ENCODE measurements at places on chromosomes 7 and 10.

DNA sequence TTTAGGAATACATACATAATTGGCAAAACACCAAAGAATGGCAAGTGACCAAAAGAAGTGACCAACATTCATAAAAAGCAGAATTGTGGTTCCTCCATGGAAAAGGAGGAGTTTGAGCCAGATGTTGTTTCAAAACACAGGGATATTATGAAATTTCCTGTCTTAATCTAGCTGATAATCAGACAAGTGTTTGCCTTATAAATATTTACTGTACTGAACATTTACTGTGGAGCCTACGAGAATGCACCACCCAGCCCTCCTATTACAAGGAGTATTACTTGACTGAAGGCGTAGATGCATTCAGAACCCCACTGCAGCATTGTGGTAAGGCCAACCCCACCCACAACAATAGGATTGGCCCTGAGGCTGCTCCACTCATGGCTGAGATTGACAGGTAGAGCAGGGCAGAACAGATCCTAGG is 118.9 kb downstream of the AKR1D1 start:
- no peak for ATAC-seq

- ATAC-seq: no peak
Observed at GRCh38 chr10:32962521-32962920, 4.5 kb upstream of the ITGB1 start.

GRCh38 chr7:13057462-13058200 is 370.2 kb downstream of the ARL4A start:
- no peak for ATAC-seq

- no peak for ATAC-seq
Observed at GRCh38 chr10:112363696-112364688, 9.9 kb upstream of the ACSL5 start.

DNA sequence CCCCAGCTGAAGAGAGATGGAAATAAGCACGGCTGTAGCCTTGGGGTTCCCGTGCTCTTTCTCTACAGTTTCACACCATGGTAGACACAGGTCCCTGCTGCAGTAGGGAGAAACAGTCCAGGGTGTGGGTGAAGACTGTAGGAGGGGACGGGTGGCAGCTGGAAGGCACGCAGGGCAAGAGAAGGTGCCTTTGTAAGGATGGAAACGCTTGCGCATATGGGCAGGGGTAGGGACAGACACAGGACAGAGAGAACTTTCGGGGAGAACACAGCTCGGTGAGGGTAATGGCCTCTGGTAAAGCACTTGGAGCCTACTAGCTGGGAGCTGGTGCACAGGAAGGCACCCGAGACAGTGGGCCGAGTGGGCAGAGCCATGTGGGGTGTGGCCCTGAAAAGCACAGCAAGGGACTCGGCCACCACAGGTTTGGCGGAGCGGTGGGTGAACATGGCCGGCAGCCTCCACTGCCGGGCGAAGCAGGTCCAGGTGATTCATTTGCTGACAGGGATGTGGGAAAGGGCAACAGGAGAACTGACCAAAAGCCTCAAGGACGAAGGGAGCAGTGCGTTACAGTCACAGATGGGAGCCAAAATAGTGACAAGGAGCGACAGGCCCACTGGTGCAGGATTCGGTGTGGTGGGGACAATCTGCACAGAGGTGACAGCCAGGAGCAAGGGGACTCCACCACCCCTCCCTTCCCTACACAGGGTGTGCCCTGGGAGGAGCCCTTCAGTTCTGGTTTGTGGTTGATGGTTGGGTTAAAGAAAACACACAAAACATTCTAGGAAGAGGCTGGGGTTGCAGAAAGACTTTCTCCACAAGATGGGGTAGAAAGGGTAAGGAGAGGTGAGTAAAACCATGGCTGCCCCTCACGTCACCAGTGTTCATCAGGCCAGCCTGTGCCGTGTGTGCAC is 97.1 kb downstream of the VOPP1 start:
- ATAC-seq: peak; percentile 27

DNA sequence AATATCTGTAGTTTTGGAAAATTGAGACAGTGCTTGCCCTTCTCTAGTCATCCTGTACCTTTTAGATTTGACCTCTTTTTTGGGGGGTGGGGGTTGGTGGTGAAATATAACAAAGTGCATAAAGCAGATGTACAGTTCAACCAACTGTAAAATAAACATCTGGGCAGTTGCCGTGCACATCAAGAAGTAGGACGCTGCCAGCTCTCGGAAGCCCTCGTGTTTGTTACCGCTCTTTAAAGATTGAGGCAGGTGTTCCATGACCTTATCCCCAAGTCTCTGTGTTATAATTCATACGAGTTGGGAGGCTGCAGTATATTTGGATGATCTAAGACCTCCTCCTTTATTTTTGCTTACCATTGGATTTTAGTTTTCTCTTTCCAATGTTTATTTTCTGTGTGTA is 55.1 kb downstream of the SDK1 start:
- ATAC-seq: no peak

- ATAC-seq: no peak
Observed at GRCh38 chr10:67114945-67115344, 189.1 kb downstream of the LRRTM3 start.

- ATAC-seq: peak; percentile 75
Observed at GRCh38 chr7:50226669-50227068, 77.8 kb upstream of the IKZF1 start.

DNA sequence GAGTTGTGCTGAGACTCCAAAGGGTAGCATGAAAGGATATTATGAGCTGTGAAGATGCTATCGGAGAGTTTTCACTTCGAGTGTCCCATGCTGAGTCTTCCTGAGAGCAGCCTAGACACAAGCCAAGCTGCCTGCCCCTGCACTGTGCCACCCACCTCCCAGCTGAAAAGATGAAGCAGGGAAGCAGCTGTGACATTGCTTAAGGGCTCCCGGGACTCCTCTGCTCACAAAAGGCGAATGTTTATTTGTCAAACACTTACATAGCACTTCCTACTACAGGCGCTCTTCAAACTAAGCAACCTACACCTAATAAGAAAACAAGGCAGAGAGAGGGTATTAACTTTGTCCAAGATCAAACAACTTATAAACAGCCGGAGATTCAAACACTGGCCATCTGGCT is 95.6 kb downstream of the OSBPL3 start:
- no peak for ATAC-seq

DNA sequence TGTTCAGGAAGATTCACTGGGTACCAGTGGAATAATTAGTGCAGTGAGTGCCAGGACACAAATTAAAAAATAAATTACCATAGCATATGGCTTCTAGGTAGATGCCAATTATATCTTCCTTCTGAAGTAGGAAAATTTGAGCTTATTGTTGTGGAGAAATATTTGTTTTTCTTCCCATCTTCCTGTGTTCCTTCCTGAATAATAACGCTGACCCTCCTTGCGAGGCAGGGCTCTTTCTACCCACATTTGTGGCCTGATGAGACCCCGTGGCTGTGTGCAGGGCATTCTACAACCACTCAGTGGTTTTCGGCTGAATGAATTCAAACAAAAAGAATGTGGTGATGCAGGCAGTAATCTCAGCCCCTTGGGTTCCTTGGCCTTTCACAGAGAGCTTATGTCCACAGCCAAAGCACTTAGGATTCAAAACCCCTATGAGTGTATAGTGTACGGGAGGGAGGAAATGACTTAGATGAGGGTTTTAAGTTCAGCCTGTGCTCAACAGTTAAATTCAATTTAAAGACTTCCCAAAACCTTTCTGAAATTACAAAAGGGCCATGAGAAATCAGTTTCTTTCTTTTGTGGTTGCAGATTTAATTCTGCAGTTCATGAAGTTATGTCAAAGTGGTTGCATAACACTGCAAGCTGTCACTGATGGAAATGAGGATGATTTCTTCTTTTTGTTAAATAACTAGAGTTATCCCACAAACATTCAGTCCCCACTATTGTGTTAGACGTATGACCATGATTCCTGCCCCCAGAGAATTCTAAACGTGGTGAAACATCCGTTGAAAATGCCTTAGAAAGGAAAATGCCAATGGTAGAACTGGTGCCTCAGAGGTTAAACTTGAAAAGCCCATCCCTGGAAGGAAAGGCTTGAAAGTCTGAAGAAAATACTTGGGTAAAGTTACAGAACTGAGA is 255.3 kb downstream of the FZD1 start:
- no peak for ATAC-seq

DNA sequence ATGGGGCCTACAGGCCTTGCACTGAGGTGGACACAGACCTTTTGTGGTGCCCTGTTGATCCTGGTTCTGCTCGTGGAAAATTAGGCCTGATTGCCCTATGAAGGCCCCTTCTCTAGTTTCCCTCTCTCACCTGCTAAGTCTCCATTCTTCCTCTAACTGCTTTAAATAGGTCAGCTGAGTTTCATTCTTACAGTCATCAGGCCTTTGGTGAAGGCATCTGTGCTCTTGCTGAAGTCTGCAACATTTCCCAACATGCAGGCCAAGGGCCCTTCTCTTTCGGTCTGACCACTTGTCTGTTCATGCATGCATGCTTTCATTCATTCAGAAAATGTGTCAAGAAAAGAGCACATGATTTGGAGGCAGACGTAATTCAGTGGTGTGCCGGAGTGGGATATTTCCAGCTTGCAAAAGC is 244.0 kb downstream of the BUB3 start:
- ATAC-seq: peak; percentile 56

DNA sequence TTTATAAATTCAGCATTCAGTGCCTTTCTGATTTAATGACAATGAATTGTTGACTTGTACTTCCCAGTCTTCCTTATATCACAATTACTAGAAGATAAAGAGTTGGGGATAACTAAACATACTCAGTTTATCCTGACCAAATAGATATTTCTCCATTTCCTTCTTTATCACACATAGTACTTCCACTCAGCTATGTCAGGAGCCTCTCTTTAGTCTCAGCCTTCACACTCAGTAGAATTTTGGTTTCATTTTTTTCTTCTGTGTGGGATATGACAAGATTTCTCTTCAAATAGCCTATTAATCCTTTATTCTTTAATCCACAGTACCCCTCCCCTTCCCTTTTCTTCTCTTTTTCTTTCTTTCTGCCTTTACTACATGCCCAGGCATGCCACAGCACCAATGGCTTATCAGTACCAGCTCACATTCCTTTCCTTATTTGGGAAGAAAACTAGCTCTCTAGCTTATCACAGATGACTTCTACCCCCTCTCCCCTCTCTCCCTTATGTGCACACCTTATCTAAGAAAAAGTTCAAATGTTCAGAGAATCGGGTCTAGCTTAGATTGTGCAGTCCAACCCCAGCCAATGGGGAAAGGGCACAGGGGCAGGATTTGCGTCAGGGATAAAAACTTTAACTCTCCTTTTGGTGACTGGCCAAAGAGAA is 109.0 kb downstream of the PHF14 start:
- ATAC-seq: no peak

DNA sequence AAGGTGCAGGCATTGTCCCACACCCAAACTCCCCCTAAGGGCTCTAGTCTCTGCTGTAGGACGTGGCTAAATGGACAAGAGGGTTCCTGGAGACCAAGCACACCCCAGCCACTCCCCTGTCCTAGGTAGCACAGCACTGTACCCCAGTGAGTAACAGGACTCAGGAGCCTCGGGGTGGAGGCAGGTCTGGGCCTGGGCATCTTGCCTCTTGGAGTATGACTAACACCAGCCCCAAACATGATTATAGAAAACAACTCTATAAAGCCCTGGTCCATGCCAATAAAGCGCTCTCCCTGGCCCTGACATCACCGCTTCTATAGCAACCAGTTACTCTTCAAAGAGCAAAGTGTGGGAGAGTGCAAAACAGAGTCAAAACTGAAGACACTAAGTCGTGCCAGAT is 195.0 kb downstream of the CALN1 start:
- ATAC-seq: no peak

- no peak for ATAC-seq
Observed at GRCh38 chr10:13650961-13651360, 64.2 kb downstream of the PRPF18 start.

DNA sequence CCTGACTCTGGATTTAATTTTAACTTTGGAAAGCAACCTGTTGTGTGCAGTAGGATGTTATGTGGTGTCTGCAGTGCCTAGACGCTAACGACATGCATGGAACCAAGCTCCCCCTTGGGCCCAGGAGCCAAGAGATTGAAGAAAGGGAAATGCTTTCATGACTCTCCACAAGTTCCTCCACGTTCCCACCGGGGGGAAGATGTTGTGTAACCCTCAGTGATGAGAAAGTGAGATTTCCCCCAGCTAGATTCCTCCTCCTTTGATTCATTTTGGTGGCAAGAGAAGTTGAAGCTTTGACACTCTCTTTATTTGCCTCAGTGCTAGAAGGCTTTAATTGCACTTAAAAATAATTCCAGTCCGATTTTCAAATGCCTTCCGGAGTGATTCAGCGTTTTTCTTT is 157.9 kb upstream of the INSYN2A start:
- no peak for ATAC-seq

- ATAC-seq: no peak
Observed at GRCh38 chr7:38699471-38699870, 68.3 kb upstream of the AMPH start.

DNA sequence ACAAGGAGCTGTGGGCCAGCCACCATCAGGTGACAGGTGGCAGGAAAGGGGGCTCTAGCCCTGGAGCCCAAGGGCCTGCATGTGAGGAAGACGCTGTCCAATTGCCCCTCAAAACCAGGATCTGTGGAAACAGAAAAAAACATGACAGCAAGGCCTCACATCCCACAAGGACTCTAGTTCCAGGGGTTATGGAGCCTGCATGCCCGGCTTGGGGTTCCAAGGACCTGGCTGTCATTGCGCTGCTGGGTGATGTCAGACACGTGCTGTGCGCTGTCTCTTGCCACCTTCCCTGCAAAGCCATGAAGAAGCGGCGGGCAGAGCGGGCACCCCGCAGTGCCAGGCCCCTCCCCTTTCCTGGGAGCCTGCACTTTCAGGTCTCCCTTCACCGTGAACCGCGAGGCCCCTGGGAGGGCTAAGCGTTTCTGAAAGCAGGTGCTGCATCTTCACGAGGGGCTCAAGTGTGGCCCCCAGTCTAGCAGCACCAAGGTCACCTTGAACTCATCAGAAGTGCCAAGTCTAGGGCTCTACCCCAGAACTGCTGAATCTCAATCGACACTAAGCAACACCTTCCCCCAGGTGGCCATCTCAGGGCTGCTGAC is 15.1 kb upstream of the CRYGN start:
- ATAC-seq: no peak

GRCh38 chr7:93756890-93757289 is 133.7 kb downstream of the TFPI2 start:
- ATAC-seq: no peak

DNA sequence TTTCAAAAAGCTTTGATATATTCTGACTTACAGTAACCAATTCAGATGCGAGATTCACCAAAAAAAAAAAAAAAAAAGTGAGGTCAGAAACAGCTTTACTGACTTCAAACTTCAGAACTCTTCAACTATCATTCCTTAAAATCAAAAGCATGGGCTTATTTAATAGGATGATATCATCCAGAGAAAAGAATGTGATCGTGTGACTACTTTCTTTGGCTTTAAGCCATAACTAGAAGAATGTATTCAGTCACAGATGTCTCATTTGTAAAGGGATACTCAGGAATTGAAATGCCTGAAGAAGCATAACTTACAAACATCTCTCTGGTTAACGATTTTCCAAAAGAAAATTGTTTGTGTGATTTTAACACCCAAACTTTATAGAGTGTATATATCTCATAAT is 11.5 kb downstream of the TPK1 start:
- no peak for ATAC-seq

DNA sequence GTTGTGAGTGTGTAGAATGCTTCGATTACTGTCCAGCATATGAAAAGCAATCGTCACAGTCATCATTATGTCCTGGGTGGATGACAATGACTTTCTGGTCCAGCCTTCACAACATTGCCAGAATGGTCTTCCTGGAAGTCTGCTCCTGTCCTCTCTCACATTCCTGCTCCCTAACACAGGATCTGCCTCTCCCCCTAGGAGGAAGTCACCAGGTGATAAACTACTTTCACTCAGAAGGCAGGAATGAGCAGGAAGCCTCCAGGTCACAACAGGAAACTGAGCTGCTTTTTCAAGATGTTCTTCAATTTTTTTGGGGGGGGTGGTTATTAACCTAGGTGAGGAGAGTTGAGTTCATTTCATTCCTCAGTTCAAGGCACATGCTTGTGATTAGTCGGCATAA is 13.6 kb upstream of the GPNMB start:
- ATAC-seq: no peak
